ENCODE measurements at places on chromosomes 6 and 20.

- no peak for DNase-seq
Measured at GRCh38 chr6:47153404-47153755, 111.2 kb upstream of the ADGRF1 start.

GRCh38 chr6:153947808-153948447 is 91.1 kb upstream of the OPRM1 start:
- no peak for DNase-seq

DNA sequence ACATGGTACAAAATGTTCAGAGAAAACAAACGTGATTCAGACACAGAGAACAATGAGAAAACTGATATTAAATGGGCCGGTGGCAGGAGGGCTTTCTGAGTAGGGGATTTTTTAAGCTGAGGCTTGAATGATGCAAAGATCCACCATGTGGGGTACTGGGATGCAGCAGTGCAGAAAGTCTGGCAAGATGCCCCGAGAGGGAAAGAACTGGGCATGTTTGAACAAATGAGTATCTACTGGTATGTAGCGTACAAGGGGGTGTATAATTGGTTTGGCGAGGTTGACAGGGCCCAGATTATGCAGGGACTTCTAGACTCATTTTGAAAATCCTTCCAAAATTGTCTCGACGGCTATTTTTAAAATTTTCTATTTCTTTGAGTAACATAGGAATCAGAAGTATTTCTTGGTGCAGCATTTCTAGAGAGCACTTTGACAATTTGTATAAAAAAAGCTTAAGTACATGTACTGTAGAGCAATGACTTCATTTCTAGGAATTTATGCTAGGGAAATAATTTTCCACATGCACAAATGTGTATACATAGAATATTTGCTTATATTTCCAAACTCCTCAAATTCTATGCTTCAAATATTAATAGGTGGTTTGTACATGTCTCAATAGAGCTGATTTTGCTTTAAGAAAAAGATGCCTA is 119.6 kb upstream of the DOK5 start:
- DNase-seq, result no peak

- DNase-seq, result no peak
Measured at GRCh38 chr6:107736713-107737396, 87.3 kb downstream of the SCML4 start.

- DNase-seq, result no peak
Measured at GRCh38 chr6:3910106-3910663, 61.0 kb downstream of the FAM50B start.

DNA sequence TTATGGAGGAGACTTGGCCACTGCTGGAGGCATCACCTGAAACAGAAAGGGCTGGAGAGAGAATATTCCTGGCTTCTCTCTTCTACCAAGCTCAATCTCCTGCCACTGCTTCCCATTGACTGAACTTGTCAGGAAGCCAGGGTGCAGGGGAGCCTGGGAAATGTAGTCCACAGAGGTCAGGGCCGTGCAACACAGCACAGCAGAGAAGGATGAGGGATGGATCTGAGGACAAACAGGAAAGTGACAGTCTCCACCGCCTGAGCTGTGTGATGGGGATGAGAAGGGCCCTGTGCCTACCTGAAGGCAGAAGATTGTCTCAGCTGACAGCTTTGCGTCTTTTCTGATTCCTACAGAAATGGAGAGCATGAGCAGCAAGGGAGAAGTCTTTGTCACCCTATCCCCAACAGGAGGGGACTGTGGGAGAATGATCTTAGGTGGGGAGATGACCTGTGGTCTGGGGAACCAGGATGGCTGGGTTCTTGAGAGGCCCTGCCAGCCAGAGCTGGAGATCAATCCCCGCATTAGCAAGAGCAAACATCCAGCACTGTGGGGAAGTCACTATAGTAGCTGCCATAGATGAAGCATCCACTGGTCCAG is 114.2 kb downstream of the SNX5 start:
- no peak for DNase-seq

- no peak for DNase-seq
Measured at GRCh38 chr6:32883789-32884188, 29.8 kb downstream of the PSMB9 start.

- no peak for DNase-seq
Measured at GRCh38 chr6:80259118-80259517, 152.6 kb downstream of the BCKDHB start.

- DNase-seq, result no peak
Measured at GRCh38 chr20:44542890-44543289, 21.0 kb upstream of the SERINC3 start.

GRCh38 chr20:38610521-38610920 is 8.9 kb downstream of the ARHGAP40 start:
- no peak for DNase-seq

DNA sequence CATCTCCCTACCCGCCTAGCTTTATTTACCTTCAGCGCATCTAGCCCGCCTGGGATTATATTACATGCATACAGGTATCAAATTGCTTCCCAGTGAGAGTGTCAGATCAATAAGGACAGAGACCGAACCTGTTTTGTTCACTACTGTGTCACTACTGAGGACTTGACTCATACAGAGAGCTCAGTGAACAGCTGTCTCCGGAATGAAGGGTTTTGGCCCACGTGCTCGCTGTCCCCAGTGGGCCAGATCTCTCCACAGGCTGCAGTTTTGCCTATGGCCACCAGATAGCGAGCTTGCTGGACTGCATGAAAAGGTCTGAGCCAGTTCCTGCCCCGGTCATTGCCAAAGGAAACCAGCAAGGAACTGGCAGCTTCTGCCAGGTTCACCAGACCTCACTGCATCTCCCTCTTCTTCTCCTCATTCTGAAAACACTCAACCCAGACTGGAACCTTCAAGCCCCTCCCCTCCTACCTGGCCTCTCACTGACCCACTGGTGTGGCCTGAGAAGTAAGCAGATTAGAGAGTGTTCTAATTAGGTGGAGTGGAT is 150.8 kb downstream of the ZMYND8 start:
- DNase-seq, result no peak

- no peak for DNase-seq
Measured at GRCh38 chr6:3263096-3263495, 4.3 kb downstream of the PSMG4 start.

DNA sequence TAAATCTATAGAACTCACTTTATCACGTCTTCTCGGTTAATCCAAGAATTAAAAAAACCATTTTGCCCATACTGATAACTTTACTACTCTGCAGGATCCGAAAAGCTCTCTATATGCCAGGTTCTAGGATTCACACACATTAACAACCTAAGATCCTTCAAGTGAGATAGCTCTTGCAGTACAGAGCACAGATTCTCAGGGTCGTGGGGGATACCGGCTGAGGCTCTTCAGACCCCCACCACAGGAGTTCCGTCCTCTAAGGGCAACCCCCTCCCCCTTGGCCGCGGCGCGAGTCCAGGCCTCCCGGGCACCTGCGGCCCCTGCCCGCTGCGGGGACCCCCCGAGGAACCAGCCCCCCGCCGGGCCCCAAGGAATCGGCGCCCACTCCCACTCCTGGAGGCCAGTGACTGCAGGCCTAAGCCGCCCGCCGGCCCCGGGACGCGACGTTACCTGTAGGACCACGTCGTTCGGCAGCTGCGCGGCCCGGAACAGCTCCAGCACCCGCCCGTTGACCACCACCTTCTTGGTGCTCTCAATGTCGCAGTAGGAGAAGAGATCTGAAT is 892 bp downstream of the REPS1 start:
- no peak for DNase-seq

DNA sequence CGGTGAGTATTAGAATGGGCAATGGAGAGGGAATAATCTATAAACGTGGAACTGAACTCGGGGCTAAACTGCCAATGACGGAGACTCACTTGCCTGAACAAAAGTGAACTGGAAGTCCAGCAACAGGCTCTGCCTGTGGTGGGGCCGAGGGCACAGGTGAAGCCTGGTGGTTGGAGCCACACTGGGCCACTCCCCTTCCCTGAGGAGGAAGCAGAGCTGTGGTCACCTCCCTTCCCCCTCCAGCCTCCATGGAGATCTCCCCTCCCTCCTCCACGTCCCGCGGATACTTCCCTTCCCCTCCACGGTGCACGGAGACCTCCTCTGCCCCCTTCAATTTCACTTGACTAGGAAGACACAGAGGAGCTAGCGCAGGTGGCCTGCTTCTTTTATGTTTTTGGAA is 14.7 kb upstream of the DSP start:
- no peak for DNase-seq

DNA sequence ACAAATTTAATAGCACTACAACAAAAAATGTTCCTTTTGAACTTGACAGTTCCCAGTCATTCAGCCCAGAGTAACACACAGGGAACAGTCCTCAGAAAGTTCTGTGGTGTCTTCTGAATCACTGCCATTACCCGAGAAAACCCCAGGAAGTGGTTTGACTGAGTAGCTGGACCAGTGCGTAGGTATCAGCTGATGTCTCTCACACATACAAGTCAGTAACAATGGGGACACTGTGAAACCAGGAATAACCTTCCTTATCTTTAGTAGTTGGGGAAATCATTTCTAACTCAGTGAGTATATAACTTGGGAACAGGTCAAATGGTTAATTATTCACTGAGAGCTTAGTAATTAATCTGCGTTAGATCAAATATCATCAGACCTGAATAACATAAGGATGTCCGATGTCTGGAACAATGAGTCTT is 73.1 kb downstream of the HIVEP2 start:
- DNase-seq, result no peak

- no peak for DNase-seq
Measured at GRCh38 chr20:46688151-46689081, 828 bp downstream of the TP53RK start.

DNA sequence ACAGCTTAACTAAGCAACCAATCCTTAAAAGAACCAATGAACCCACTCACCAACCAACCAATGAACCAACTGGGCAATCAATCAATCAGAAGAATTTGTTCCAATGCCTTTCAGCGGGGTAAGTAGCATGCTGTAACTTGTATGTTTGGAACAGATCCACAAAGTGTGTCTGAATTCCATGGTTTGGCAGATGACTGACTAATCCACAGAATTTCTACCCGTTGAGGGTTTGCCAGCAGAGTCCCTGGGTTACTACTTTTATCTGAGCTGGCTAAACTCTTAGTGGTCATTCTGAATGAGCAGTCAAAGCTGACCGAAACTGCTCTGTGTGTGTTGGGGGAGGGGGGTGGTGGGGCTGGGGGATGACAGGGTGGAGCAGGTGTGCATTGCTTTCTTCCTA is 125.0 kb upstream of the JAG1 start:
- DNase-seq, result no peak

DNA sequence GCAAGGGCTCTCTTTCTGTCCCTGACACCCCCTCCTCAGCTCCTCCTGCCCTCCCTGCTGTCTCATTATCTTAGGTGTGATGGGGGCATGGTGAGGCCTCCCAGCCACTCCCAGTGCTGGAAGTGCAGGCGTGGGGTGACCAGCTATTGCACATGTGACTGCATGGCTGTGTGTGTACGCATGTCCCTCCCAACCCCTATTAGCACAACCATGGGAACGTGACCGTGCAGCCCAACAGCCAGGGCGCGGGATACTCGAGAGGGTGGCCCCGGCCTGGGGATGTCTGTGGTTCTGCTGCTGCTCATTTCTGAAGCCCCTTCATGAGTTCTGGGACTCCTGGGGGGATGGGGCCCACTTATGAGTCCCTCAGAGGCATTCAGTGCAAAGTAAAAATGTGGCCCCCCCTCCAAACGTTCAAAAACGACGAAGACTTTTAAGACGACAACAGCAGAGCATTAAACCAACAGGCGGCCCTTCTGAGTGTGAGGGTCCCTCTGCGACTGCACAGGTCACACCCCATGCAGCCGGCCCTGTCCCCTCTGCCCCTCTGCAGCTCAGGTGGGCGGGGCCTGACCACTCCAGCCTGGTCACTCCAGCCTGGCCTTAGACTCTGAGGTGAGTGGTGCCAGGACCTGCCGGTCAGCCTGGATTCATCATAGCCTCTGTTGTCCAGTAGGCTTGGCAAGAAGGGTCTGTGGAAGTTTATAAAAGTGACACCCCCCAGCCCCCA is 51.1 kb downstream of the RBM38 start:
- DNase-seq, result no peak

- DNase-seq, result no peak
Measured at GRCh38 chr6:170035901-170036304, 255.0 kb downstream of the DLL1 start.

GRCh38 chr6:136523196-136523595 is 27.0 kb downstream of the MAP7 start:
- DNase-seq, result no peak

- no peak for DNase-seq
Measured at GRCh38 chr6:150163970-150164369, 21.1 kb downstream of the PPP1R14C start.

- no peak for DNase-seq
Measured at GRCh38 chr6:4533576-4533975, 242.6 kb upstream of the CDYL start.

DNA sequence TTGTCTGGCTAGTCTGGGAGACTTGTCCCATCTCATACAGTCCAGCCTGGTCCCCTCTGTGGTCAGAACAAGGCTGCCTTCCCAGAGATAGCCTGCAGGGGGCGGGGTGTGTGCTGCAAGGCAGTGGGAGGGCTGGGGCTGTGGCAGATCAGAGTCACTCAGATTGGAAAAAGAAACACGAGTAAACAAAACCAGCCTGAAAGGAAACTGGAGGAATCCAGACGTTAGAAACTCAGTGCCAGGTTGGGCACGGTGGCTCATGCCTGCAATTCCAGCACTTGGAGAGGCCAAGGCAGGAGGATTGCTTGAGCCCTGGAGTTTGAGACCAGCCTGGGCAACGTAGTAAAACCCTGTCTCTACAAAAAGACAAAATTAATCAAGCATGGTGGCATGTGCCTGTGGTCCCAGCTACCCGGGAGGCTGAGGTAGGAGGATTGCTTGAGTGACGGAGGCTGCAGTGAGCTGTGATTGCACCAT is 20.2 kb downstream of the LEMD2 start:
- peak; percentile 72 for DNase-seq

- peak; percentile 27 for DNase-seq
Measured at GRCh38 chr20:62368392-62368975, 1.4 kb upstream of the LAMA5 start.

GRCh38 chr6:2734488-2735166 is 16.1 kb downstream of the MYLK4 start:
- no peak for DNase-seq

DNA sequence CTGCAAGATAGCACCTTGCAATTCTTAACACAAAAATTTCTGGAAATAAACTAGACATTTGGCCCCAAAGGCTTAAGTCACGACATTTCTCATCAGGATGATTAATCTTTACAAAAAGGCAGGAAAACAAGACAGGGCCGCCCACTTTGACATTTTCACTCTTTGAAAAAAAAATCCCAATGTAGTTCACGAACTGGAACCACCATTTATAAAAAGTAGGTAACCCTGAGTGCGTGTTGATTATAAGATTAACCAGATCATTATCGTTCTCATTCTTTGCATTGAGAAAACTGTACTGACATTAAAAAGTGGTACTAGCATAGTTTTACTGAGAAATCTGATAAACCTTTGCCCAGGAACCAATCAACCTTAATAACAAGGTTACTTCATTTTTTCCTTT is 108.8 kb downstream of the HUS1B start:
- DNase-seq, result no peak

DNA sequence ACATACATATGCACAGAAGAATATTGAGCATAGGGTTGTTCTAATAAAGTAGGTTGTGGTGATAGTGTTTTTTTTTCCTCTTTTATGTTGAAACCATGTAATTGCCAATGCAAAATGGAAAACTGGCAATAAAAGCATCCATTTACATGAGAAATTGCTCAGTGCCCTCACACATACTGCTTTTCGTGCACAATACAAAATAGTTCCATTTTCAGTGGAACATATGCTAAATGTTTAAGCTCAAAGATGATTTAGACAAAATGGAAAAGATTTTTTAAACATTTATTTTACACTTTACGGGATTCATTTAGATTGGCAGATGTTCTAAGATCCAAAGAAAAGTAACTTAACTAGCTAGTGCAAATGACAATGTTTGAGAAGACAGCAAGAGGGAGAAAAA is 678.1 kb upstream of the MANEA start:
- no peak for DNase-seq

All from T1000 (cell line).